ENCODE measurements at places on chromosomes 2 and 18. TPM values are rescaled to one million over a fixed set of nuclear protein-coding genes. Genes with fewer than 3 reads are reported as not detected.

Gene IL36G
- polyA plus RNA-seq: not detected

DNA sequence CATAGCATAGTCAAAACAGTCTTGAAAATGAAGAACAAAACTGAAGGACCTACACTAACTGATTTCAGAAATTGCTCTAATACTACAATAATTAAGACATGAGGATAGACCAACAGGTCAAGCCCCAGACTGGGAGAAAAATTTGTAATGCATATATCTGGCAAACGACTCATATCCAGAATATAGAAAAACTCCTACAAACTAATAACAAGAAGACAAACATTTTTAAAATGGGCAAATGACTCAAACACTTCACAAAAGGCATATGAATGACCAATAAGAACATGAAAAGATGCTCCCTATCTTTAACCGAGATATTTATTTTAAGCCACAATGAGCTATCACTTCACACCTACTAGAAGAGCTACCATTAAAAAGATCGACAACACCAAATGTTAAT lies 14.2 kb downstream of the TGFBRAP1 start:
- no peak overlapping the region for H3K27ac ChIP-seq
- H3K27me3 ChIP-seq: no peaks in the 10 kb centered on the region
- H3K4me3 ChIP-seq: no peak overlapping the region
- H3K4me1 ChIP-seq: no peaks in the 10 kb centered on the region
- H3K36me3 ChIP-seq: no peaks in the 10 kb centered on the region

DNA sequence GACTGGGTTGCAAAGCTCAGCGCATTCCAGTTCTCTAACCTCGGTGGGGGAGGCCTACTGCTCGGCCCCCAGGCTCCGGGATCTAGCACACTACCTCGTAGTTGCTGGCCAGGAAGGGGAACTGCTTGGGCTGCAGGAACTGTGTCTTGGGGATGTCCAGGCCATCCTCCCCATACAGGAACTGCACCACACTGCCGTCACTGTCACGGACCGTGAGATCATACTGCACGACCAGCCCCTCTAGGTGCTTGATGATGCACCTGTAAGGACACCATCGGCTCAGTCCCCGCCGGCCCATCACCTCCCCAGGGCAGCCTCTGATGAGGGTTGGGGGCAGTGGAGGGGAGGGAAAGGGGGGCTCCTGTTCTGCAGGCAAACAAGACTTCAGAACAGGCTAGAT lies 61.6 kb downstream of the POLR1A start:
- peaks cover 19% of the 10 kb centered on the region for H3K36me3 ChIP-seq
- H3K4me3 ChIP-seq: no peak overlapping the region
- H3K27ac ChIP-seq: no peak overlapping the region
- no peaks in the 10 kb centered on the region for H3K27me3 ChIP-seq
- no peak for DNase-seq
- no peaks in the 10 kb centered on the region for H3K4me1 ChIP-seq

- no peak overlapping the region for H3K4me3 ChIP-seq
- H3K27ac ChIP-seq: no peak overlapping the region
- no peaks in the 10 kb centered on the region for H3K36me3 ChIP-seq
- no peaks in the 10 kb centered on the region for H3K4me1 ChIP-seq
Observed at GRCh38 chr2:237330541-237330940, 83.4 kb downstream of the COL6A3 start.

Gene C2orf66
- polyA plus RNA-seq: not detected

DNA sequence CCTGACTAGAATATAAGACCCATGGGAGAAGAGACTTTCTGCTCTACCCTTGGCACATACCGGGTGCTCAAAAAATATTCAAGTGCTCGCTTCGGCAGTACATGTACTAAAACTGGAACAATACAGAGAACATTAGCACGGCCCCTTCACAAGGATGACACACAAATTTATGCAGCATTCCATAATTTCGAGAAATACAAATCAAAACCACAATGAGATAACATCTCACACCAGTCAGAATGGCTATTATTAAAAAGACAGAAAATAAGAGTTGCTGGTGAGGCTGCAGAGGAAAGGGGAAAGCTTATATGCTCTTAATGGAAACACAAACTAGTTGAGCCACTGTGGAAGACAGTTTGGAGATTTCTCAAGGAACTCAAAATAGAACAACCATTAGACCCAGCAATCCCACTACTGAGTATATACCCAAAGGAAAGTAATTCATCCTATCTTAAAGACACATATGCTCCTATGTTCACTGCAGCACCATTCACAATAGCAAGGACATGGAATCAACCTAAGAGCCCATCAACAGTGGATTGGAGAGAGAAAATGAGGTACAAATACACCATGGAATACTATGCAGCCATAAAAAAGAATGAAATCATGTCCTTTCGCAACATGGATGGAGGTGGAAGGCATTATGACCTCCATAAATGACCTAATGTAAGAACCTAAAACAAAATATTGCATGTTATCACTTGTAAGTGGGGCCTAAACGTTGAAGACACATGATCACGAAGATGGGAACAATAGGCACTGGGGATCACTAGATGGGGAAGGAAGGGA lies 71.6 kb upstream of the CYP1B1 start:
- no peak overlapping the region for H3K4me3 ChIP-seq
- no peaks in the 10 kb centered on the region for H3K27me3 ChIP-seq
- no peak for DNase-seq
- no peaks in the 10 kb centered on the region for H3K4me1 ChIP-seq
- H3K36me3 ChIP-seq: no peaks in the 10 kb centered on the region

All from aorta (tissue), 5 donors.